ENCODE measurements at places on chromosomes 12 and 14.

- no peak for DNase-seq
Observed at GRCh38 chr14:94924189-94924588, 154.3 kb upstream of the GSC start.

- no peak for DNase-seq
Observed at GRCh38 chr14:105498430-105499255, 7.6 kb downstream of the TEDC1 start.

GRCh38 chr12:120902846-120903411, 1.2 kb downstream of the SPPL3 start:
- no peak for DNase-seq

DNA sequence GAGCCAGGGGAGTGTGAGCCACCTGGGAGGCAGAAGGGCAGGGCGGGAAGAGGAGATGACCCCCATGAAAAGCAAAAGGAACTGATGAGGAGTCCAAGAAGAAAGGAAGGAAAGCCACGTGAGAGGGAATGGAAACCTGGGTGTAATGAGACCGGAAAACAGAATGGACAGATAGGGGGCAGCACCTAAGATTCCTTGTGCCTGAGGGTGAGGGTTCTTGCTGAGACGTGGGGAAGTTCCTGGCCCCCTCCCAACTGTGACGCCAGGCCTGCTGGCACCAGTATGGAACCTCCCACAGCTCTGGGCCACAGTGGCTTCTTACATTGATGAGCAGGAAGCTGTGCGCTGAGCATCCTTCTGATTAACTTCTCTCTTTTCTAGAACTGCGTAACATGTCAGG, 30.8 kb downstream of the TTC7B start:
- DNase-seq: no peak

DNA sequence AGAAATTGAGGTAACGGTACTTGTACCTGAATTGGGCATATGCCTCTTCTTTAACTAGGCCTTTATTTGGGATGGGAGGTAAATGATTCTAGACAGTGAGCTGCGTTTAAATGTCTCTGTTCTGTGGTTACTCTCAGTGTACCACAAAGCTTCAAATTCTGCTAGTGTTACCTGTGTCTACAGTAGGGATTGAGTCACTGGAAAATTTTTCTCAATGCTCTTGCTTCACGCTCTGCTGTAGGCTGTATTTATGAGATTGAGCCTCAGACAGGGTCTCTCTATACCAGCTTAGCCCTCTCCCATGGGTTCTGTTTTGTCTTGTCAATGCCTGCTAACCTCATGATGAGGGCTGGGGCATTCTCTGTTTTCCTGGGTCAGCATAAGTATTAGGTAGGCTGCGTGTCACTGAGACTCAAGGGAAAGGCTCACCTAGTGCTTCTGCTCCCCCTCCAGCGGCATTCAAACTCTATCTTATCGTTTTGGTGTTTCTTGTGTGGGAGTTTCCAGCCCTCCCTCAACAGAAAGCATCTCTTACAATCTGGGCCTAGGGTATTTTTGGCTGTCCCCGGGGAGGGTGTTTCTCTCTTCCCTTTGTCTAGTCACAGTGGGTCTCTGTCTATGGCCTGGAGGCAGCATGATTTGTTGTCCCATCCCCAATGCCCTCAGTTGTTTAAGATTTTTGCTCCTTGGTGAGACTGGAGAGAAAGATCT, 285.8 kb downstream of the ADGRD1 start:
- no peak for DNase-seq

GRCh38 chr12:8912914-8913313, 1.4 kb upstream of the PHC1 start:
- DNase-seq: no peak

DNA sequence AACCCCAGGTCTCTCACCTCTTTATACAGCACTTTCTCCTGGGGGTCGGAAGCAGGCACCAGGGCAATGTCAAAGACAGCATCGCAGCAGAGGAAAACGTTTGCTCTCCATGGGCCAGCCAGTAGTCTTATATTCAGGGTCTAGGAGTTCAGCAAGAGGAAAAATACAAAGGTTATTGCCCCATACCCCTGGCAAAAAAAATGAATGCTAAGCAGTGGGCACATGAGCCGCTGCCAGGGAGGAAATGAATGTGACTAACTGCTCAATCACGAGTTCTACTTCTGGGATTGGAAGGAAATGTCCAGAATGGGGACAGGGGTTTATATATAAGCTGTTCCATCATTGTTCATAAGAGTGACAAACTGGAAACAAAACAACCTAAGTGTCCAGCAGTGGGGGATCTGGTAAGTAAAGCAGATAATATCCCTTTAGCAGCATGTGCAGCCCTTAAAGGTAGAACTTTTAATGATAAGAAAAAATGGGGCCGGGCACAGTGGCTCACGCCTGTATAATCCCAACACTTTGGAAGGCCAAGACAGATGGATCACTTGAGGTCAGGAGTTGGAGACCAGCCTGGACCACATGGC, 53.8 kb downstream of the PHETA1 start:
- peak; percentile 75 for DNase-seq

DNA sequence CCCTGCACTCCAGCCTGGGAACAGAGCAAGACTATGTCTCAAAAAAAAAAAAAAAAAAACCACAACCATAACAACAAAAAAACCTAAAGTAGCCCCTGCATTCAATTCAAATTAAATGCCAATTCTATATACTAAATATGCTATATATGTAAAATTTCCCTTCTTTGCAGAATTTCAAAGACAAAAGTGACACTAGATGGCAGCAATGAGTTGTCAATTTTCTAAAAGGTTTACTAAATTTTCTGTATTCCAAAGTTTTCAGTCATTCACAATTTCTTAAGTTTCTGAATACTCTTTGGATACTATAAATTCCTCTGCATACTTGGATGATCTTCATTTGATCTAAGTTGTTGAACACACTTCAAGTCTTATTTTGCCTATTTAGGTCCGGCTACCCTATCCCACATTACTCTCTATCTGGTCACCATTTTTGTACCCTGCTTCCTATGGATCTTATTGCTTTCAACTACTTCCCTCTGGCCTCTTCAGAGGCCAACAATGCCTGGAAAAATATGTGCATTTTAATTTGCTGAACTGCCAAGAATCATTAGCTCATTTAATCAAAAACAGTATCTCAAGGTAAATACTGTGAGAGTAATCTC, 27.9 kb downstream of the HNRNPC start:
- peak; percentile 36 for DNase-seq

DNA sequence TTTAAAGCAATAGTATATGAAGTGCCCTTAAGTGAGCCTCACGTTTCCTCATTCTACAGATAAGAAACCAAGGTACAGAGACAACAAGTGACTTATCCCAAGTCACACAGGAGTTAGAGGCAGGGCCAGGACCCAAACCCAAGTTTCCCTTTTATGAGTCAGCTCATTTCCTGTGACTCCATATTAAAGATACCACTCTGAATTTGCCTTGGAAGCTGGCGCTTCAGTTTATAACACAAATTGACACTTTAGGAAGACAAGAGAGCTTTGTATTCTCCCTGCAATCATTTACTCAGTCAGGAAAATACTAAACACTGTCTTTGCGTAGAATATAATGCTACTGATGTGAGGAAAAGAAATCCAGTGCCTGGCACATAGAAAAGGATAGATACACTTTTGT, 43.2 kb downstream of the MYBPC1 start:
- peak; percentile 16 for DNase-seq

DNA sequence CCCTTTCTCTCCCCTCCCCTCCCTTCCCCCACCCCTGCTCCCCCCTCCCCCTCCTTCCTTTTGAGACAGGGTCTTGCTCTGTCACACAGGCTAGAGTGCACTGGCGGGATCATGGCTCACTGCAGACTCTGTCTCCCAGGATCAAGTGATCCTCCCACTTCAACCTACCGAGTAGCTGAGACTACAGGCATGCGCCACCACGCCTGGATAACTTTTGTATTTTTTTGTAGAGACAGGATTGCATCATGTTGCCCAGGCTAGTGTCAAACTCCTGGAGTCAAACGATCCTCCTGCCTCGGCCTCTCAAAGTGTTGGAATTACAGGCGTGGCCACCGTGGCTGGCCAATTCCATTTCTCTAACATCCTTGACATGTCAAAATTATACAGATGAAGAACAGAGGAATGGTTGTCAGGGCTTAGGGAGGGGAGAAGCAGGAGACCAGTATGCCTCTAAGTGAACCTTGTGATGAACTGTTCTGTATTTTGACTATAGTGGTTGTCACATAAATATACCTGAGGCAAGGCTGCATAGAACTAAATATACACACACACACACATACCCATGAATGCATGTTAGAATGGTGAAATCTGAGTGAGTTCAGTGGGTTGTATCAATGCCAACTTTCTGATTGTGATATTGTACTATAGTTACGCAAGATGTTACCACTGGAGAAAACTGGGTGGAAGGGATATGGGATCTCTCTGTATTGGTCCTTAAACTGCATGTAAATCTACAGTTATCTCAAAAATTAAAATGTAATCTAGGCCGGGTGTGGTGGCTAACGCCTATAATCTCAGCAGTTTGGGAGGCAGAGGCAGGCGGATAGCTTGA, 3.6 kb upstream of the CFAP73 start:
- no peak for DNase-seq

DNA sequence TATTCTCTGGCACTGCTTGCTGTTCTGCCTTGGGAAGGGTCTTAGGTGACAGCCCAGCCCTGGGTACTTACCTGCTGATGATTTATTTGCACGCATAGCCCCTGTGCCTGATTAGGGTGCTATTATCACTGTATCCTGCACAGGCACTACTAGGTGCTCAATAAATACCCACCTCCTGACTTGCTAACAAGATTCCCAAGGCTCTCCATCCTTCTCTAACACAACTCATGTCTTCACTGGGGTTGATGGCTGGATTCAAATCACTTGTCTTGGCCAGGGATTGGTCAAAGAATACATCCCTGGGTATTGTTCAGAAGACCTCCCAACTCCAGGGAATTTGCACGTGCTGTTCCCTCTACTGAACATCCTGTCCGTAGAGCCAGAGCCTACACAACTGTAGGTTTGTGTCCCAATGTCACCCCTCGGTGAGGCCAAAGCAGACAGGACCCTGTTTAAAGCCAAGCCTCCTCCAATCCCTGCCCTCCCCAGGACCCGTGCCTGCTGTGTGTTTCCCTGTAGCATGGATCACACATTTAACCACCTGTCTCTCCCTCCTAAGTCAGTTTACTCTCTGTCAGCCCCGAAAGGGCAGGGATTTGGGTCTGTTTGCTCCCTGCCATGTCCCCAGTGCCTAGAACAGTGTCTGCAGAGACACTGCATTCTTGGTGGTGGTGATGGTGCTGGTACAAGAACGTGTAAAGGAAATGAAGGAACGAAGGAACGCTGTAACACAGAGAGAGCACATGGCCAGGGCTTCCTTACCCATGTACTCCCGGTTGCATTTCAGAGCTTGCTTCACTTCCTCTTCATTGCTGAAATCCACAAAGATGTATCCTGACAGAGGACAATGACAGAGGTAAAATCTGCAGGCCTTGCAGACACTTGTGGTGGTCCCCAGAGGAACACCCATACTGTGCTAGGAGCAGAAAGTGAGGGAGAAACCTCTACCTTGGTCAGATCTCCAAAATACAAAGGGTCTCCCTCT, 16.5 kb downstream of the RBM19 start:
- DNase-seq: no peak

DNA sequence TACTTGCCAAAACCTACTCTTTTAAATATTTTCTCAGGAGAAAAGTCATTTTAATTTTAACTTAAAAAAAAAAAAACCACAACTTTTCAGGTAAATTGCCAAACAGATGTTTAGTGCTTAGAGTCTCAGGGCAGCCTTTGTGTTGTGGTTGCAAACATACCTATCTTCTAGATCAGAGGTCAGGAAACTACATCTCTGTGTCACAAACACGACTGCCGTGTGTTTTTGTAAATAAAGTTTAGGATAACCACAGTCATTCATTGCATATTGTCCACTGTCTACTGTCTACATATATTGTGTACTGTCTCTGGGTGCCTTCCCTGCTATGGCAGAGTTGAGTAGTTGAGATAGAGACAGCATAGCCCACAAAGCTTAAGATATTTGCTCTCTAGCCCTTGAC, 48.9 kb downstream of the DYRK2 start:
- DNase-seq: no peak

GRCh38 chr14:61322011-61322798, 826 bp downstream of the PRKCH start:
- no peak for DNase-seq

DNA sequence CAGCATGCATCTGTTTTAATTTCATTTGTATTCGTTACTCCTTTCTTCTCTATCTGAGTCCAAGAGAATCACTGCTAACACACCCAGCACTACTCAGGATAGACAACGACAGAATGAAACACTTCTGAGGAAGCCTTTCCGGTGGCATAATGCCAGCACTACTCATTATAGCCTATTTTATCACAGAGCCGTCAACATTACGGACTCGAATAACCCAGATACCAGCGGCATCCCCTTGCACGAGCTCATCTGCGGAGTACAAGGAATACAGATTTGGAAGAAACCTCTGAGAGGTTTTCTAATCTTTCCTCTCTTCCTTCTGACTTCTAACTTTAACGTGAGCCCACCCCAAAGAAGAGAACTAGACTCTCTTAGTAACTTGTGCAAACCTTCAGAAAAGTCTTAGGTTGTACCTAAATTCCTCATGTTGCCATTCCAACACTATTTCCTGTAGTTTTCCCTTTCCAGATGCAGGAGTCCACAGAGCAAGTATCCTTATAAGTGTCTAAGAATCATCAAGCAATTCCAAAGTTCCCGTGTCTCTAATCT, 248.1 kb downstream of the APAF1 start:
- no peak for DNase-seq

DNA sequence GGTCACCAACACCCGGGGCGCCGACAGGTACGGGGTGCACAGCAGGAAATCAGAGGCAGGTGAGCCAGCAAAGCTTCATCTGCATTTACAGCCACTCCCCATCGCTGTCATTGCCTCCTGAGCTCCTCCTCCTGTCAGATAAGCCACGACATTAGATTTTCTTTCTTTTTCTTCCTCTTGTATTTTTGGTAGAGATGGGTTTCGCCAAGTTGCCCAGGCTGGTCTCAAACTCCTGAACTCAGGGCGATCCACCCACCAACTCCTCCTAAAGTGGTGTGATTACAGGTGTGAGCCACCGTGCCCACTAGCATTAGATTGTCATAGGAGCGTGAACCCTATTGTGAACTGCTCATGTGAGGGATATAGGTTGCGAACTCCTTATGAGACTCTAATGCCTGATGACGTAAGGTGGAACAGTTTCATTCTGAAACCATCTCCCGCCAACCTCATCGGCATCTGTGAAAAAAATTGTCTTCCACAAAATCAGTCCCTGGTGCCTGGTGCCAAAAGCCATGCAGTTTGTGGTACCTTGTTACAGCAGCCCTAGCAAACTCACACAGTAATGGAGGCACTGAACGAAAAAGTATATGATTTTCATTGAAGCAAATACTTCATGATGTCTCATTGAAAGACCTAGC, 1.5 kb downstream of the STYK1 start:
- no peak for DNase-seq

DNA sequence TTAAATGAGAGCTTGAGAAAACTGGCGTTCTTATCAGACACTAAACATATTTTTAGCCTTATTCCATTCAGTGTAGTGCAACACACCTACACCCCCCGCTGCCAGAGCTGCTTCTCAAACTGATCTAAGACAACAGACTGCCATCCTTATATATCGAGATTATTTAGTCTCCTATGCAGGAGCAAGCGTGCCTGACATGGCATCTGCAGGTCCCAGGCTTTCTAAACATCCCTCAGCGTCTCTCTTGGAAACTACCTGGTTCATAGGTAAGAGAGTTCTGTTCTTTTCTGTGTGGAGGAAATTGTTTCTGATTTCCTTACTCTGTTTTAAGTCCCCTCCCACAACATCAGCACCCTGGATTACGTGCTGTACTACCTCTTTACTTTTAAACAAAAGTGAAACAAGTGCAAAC, 117.1 kb upstream of the PTPRB start:
- no peak for DNase-seq

GRCh38 chr14:36226164-36226563, 49.6 kb upstream of the PTCSC3 start:
- no peak for DNase-seq

GRCh38 chr14:61498811-61499210, 177.4 kb downstream of the PRKCH start:
- no peak for DNase-seq
